ENCODE measurements at places on chromosomes 4 and X.

DNA sequence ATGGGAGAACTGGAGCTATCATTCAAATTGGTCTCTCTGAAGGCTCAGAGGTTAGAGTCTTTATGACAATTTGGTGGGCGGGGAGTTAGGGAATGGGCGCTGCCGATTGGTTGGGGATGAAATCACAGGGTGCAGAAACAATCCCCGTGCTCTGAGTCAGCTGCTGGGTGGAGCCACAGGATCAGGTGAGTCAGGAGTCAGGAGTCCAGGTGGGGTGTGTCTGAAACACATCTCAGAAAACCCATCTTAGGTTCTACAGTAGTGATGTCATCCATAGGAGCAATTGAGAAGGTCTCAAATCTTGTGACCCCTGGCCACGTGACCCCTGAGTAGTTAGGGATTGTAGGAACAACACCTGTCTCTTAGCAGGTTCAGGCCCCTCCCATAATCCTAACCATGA lies 41.6 kb upstream of the TLR3 start:
- no peak for DNase-seq

DNA sequence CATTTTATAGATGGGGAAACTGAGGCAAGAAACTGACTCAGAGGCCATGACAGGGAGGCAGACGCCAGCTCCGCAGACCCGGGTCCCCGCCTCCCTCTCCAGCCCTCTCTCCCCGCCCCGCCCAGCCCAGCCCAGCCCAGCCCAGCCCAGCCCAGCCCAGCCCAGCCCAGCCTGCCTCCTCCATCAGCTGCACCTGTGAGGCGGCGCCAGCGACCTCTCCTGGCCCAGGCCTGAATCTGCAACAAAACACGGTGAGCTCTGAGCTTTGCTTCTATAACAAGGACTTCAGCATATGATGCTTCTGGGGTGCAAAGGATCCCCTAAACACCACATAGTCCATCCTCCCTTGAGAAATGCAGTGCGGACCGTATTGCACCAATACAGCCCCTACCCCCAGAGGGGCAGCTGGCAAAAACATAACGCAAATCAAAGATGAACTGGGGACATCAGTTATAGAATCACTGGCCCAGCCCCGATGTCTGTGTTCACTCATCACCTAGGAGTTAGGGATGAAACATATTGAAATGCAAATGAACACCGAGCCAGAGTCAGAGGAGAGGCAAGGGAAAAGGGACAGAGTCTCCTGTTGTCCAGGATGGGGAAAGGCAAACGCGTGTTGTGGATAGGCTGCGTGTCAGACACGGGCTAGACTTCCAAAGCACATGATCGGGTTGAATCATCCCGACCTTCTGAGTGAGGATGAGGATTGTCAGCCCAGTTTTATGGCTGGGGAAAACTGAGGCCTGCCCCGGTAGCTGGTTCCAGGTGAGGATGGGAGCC lies 216.1 kb upstream of the PSAPL1 start:
- DNase-seq, result no peak

GRCh38 chr4:54016504-54016903 lies 47.9 kb downstream of the CHIC2 start:
- DNase-seq, result no peak

GRCh38 chr4:174520660-174521059 lies 1.6 kb downstream of the HPGD start:
- no peak for DNase-seq

DNA sequence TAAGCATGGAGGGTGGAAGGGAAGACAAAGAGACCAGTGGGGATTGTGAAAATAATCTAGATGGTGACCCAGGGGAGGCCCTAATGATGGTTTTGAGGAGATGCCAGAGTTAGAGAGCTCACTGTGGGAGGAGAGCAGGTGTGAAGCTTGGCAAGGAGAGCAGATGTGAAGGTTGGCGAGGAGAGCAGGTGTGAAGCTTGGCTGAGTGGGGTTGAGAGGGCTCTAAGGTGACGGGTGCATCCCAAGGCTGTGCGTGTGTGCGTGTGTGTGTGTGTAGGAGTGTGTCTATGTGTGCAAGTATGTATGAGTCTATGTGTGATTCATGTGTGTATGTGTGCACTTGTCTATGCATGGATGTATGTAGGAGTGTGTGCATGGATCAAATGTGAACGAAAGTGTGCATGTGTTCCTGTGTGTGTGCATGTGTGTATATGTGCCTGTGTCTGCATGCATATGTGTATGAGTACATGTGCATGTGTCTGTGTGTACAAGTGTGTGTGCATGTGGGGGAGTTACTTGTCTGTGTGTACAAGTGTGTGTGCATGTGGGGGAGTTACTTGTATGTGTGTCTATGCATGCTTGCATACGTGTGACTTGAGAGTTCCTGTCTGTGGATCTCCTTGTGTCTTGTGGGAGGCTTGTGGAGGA lies 72.0 kb downstream of the EVC start:
- DNase-seq, result no peak

DNA sequence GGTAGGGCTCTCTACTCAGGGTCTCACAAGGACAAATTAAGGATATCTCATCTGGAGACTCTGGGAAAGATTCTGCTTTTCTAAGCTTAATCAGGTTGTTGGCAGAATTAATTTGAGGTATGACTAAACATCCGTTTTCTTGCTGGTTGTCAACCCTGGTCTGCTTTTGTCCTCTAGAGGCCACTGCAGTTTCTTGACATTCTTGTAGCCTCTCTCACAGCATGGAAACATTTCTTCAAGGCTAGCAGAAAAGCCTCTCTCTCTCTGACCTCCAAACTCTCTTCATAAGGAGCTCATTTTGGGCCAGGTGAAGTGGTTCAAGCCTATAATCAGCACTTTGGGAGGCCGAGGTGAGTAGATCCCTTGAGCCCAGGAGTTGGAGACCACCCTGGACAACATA lies 749.5 kb upstream of the PCDH7 start:
- no peak for DNase-seq

DNA sequence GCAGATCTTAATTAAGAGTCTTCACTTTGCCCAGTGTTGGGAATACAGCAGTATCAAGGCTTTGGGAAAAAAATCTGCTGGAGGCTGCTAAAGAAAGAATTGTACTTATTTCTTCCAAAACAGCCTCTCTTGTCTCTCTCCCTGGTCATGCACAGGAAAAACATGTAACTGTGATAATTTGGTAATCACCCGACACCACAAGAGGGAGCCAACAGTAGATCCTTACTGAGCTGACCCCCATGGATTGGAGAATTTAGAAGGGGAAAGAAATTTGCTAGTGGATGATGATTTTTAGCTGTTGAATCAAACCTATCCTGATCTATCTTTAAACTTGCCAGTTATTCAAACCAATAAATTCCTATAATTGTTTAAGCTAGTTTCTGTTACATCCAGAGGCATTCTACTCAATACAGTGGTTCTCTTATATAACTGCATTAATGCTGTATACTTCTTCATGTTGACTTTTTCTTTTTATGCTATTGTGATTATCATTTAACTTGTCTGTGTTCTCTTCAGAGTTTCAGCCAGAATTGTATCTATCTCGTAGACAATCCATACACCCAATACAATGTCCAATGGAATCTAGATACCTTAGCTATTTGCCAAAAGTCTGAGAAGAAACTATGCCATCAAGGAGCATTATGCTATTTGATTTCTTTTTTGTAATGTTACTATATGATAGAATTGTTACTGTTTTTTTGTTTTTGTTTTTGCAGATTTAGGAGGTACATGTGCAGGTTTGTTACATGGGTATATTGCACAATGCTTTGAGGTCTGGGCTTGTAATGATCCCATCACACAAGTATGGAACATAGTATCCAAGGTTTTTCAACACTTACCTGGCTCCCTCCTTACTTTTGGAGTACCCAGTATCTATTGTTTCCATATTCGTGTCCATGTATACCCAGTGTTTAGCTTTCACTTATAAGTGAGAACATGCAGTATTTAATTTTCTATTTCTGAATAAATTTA lies 31.3 kb upstream of the ARHGEF38 start:
- peak; percentile 2 for DNase-seq

DNA sequence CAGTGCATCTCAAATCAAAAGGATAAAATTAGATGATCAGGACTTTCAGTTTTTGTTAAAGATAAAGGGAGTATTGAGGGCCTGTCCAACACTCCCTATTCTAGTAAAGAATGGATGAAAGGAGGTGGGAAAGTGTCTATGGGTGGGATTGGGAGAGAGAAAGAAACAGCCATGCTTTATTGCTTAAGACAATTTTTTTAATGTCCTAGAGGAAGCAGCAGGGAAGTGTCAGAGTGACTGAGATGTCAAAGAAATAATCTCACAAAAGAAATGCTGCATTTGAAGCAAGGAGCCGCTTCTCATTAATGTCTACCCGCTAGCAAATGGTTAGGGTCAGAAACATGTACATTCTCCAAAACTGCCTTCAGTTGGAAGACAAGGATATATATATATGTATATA lies 117.4 kb upstream of the GALNT7 start:
- DNase-seq, result no peak

DNA sequence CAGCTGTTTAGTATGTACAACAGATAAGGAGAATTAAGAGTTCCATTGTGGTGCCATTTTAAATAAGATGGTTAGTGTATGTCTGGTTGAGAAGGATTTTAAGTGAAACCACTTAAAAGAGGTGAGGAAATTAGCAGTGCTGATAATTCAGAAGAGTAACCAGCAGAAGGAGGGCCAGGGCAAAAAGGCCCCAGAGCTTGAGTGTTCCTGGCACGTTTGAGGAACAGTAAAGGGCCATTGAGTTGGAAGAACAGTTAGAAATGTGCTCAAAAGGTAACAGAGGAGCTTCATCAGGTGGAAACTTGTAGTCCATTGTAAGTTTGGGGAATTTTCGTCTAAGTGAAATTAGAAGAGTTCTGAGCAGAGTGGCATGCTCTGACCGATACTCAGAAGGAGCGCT lies 606.2 kb upstream of the ZFP42 start:
- no peak for DNase-seq

DNA sequence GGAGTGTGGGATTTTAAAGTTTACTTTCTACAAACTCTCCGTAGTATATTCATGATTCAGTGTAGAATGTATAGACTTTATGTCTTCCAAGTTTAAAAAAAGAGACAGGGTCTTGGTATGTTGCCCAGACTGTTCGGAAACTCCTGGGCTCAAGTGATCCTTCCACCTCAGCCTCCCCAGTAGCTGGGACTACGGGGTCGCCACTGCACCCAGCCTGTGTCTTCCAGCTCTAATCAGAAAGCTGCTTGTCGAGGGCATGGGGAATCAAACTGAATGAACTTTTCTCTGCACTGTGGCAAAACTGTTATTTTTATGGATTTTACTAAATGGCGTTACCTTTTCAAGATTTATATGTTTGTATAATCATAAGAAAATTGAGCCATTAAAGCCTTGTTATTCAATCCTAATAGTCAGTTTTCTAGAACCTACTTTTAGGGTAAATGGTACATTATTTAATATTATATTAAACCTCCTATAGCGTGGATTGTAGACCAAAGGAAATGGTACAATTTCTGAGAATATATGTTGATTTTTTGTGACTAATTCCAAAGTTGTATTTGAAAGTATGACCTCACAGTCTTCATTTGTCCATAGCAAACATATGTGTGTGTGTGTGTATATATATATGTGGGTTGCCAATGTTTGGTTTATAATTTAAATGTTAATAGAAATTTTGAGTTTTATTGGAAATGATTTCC lies 1.1 kb downstream of the BLOC1S4 start:
- no peak for DNase-seq

Data from CD4-positive, alpha-beta T cell treated with Interleukin-6 for 4 hours (primary cell).